ENCODE measurements at places on chromosomes 1 and 21. TPM values are rescaled to one million over a fixed set of nuclear protein-coding genes. Genes with fewer than 3 reads are reported as not detected.
A peak's percentile ranks its signal among the peaks of the same experiment; 100 is the strongest.

IFI16 gene
- 52.3 TPM for total RNA-seq

DNA sequence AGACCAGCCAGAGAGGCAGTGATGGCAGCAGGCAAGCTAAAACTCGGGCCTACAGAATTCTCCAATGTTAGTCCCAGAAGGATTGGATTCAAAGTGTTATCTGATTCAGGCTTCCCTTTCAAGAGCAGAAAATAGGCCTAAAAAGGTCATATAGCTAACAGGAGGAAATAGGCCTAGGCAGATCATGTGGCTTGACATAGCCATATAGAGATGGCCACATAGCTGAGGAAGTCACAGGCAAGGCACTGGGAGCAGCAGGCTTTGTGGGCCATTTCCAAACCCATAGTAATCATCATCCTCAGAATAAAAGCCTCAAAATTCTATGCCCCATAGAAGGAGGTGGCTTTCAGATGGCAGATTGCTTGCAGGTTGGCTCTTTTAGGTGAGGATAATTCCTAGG, 29.0 kb upstream of the LMO4 start:
- DNase-seq: no peak

DNA sequence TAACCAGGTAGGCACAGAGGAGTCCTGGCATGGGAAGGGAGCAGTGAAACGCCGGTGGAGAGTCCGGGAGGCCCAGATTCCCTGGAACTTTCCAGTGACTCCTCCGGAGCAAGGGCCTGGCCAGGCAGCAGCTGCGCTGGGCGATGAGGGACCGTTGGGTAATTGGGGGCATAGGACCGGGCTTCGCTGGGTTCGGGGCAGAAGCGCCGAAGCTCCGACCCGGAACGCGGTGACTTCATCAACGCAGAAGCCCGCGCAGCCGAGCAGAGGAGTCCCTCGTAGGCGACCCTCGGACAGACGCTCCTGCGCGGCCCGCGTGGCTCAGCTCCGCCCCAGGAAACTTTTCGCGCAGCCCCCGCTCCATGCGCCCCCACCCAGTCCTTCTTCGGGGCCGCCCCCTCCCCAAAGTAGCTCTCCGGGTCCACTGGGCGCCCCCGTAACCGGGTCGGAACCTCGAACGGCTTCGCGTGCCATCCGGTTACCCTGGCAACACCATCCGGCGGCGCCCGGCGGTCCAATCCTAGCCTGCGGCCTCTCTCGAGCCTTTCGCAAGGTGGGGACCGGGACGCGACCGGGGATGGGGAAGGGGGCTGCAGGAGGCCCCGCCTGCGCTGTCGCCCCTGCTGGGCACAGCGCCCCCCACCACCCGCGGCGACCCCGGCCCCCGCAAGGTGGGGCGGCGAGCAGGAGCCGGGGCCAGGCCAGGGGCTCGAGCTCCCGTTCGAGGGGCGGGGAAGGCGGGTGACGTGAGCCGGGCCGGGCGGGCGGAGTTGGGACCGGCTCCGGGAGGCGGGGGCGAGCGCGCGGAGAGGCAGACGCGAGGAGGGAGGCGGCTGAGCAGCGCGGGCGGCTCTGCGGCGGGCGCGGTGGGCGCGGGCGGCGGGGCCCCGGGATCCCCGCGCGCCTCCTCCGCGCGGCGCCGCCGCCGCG, at the start of gene AJAP1:
TSS of gene AJAP1 (plus strand) at position 814 of the 930 bp plus-strand sequence. CDS start 817 bp downstream, outside the sequence.
- DNase-seq: no peak

MYCL gene
- 0.43 TPM for total RNA-seq

FTCD gene
- total RNA-seq: not detected

DNA sequence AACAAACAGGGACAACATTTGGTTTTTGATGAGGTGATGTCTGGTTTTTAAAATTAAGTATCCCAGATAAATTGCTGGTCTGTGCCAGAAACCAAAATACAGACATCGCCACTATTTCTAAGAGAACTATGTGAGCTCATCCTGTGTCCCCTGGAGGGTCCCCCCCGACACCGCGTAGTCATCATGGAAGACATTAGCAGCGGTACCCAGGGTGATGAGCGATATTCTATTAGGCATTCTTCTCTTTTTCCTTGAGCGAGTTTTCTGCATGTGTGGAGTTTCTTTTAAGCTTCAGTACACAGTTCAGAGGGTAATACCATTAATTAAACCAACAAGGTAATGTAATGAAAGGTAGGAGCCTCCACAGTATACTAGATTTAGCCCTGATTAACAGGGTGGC, 26.5 kb downstream of the KAZN start:
- DNase-seq: no peak

OR2T11 gene
- not detected for total RNA-seq

SLAMF9 gene
- total RNA-seq: not detected

DNA sequence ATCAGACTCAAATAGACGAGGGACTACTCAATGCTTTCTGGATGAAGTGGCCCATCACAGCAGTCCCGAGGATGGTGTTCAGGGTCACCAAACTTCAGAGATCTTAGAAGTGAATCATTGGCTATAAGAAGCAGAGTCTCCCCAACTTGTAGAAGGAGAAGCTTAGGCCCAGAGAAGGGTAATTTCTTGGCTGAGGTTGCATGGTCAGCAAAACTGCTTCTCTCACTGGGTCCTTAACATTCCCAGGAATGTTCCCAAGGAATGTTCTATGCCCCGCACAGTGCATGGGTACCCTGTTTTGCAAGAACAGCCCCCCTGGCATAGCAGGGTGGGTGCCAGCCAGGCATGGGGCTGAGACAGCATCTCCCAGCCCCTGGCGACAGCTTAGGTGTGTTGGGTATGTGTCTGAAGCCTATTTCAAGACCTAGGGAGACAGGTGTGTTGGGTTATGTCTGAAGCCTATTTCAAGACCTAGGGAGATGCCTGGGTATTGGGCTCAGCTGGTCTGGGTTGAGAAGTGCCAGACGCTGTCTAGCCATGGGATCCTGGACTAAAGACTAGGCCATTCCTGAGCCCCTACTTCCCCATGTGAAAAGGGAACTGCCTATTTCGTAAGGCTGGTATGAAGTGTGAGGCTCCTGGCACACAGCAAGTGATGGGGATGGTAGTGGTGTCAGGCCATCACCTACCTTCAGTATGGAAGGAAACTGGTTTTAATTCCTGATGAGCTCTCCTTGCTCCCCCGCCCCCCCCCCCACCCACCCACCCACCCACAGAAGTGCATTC, 26.1 kb downstream of the PADI6 start:
- DNase-seq: no peak

GRCh38 chr21:34200288-34200905, 127.0 kb downstream of the MRPS6 start:
- no peak for DNase-seq

DNA sequence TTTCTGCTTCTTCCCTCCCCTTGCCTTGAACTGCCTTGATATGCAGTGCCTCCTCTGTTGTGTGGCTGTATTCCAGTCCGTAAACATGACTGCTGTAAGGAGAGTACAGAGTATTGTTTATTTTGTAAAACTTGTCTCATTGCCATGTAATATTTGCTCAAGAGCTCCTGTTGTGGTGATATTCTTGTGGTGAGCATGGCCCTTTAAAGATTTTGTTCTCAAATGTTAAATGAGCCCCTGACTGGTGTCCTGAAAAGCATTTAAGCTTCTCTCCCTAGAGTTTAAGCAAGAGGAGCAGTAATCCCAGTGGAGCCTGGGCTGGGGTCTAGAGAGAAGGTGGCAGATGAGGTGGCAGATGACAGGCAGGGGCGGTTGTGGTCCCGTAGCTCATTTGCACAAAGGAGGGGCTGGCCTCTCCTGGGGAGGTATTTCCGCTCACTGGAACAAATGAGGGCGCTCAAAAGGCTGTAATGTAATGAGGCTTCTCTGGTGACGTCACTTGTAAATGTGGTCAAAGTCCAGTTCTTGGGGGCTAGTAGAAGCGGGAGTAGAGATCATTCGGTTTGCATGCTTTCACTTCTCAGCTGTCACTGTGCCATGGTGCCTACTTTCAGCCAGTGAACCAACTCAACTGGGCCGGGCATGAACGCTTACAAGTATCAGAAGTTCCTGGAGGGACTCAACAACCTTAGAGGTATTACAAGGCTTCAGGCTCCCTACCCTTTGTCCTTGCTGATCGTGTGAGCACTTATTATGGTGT, 46.0 kb upstream of the MACF1 start:
- DNase-seq: no peak

DNA sequence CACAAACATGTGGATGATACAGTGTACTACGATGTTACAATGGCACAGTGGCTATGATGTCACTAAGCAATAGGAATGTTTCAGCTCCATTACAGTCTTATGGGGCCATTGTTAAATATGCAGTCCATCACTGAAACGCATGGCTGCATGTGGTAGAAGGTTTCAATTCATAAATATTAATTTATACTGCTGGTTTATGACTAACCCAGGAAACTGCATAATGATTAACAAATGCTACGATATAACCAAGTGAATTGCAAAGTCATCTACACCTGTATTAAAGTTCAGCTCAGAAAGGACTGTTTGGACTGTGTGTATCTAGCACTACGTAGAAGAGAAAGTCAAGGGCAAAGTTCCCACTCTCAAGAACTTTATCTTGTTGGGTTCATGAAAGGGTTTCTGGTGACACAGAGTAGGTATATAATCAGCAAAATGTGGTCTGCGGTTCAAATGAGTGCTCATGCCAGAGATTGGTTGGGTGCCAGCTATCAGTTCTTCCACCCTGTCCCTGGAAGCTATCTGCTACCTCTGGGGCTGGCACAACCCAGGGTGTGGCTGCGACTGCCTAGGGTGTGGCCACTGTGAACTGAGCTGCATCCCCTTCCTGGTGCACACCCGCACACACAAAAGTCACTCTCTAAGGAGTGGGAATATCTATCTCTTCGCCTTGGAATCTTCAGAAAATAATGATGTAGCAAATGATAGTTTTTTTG, 14.8 kb downstream of the MGST3 start:
- peak; percentile 39 for DNase-seq

MASP2 gene
- total RNA-seq: 0.43 TPM

KLHDC7A gene
- total RNA-seq: 0.91 TPM

DNA sequence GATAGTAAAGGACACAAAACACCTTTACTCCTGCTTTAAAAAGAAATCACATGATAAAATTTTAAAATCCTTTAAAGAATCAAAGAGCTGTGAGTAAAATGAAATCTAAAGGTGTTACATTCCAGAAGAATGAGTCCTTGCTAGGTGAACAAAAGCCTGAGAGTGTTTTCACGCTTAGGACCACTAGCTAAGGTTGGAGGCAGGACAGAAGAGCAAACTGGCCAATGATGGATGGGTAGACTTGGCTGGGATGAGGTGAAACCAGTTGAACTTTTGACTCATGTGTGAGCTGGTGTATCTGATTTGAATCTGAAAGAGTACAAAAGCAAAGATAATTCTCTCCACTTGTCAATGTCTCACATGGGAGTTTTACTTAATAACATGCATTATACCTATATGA, 35.1 kb downstream of the CATSPERE start:
- no peak for DNase-seq

GRCh38 chr21:28136656-28137255, 855.9 kb downstream of the LTN1 start:
- DNase-seq: peak; percentile 73

TACSTD2 gene
- total RNA-seq: not detected
